ENCODE measurements at places on chromosomes 16 and 17.

DNA sequence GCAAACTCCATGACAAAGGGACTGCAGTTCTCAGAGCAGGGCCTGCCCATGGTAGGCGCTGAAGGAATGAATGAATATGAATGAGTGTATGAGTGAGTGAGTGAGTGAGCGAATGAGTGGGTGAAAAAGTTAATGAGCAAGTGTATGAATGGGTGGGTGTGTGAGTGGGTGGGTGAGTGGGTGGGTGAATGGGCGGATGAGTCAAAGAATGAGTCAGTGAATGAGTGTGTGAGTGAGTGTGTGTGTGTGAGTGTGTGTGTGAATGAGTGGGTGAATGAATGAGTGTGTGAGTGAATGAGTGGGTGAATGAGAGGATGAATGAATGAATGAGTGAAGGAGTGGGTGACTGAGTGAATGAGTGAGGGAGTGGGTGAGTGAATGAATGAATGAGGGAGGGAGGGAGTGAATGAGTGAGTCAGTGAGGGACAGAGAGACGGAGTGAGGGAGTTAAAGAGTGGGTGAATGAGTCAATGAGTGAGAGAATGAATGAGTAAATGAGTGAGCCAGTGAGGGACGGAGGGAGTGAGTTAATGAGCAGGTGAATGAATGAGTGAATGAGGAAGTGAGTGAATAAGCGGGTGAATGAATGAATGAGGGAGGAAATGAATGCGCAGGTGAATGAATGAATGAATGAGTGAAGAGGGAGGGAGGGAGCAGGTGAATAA, 11.1 kb upstream of the CHMP6 start:
- DNase-seq, result no peak

- DNase-seq, result no peak
These were observed 485 bp upstream of the GDPD3 start for GRCh38 chr16:30113711-30114333.

GRCh38 chr17:36597866-36598777, 3.3 kb upstream of the MRM1 start:
- DNase-seq, result no peak

GRCh38 chr16:62445909-62446308, 409.7 kb upstream of the CDH8 start:
- no peak for DNase-seq

DNA sequence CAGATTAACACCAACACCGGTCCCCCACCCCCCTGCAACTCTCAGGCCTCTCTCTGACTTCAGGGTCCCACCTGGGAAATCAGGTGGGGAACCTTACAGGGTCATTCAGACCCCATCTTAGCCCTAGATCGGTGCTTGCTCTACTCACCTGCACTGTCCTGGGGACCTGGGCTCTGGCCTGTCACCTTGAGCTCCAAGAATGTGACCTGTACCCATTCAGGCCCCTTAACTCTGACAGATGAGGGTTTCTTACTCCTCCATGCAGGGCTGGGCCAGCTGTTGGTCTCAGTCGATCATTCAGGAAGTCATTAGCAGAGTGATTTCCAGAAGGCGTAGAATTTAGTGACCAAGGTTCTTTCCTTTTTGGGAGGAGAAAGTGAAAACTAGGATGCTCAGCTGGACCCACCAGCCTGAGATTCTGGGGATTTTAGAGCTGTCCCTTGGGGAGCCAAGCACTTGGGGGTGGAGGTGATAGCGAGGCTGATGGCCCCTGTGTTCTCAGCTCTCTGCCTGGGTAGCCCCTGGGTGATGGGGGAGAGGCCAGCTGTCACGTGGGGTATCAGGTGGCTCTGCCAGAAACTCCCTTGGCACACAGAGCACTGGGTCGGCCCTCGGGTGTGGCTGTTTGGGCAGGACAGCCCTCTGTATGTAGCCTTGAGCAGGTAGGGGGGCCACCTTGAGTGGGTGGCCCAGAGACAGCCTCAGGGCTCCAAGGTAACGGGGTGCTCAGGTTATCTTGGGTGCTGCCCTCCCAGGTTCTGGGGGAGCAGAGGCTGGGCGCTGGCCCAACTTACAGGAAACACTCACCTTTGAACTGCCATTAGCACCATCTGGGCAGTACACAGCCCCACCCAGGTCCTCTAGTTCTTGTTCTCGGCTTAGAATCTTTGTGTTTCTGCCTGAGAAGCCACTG, 724 bp downstream of the MVP start:
- no peak for DNase-seq

DNA sequence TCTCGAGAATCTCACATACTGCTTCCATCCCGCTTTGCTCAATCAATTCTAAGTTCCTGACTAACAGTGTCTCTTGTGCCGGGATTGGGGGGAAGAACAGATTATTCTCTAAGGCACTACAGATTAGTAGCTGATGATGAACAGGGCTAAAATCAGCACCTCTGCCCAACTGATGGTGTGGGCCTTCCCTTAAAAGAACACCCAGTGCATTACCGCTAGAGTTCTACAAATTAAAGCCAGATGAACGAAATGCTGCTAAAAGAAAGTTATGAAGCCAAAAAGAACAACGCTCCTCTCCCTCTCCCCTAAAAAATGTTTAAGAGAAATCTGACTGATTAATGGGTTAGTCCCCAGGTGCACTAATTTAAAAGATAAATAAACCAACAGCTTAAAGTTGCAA, 4.4 kb downstream of the CDC27 start:
- no peak for DNase-seq

DNA sequence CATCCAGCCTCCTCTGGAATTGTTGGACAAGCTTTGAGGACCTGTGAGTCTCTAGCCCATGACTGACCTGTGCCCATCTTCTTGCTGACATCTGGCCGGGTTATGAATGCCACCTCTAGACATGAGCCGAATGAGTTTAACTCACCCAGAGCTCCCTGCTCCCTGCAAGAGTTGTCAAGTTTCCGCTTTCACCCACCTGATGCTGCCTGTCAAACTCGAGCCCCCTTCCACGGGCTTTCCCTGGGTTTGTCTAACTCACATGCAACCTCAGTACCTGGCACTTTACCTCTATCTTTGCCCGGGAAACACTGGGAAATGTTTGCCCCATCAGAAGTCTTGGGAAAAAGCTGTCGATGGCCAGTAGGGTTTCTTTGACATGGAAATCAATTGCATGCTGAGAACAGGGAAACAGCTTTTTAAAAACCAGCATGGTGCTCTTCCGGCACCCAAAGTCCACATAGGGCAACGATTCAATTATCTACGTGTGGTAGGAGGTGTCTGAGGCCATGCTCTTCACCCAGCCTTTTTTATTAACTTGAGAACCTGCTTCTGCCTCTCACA, 33.8 kb upstream of the DNAH17 start:
- no peak for DNase-seq

- no peak for DNase-seq
These were observed 6.2 kb downstream of the SLC9A5 start for GRCh38 chr16:67254801-67255552.

DNA sequence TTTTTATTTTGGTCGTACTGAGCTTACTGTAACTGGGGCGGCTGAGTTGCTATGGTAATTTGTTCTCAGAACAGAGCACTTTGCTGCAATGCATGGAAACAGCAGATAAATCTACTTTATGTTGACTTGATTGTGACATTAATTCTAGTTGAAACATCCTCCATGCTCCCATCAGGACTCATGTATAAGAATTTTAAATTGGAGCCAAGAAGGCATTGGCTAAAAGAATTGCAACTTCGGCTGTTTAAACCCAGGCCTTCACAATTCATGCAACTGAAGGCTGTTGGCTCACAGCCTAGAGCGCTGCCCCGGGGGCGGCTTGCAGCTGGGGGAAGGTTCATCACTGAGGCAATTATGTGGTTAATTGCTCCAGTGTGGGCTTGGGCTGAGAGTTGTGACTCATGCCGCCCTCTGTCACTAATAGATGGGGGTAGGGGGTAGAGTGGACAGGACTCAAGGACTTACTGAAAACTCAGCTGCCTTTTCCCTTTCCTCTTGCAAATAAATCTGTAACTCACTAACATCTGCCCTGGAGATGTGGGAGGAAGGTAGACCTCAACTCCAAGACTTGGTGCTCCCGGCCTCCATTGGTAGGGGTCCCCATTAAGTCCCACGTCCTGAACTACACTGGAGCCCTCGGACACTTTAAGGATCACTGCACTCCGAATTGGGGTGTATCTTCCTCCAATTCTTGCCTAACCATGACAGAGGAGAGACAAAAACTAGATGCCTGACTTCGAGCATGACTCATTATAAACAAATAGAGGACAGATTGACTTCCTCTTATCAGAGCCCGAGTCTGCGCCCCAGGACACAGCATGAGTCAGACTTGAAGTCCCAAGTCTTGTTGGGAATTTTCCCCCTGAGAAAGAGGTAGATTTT, 37.5 kb downstream of the ERCC4 start:
- DNase-seq, result no peak

DNA sequence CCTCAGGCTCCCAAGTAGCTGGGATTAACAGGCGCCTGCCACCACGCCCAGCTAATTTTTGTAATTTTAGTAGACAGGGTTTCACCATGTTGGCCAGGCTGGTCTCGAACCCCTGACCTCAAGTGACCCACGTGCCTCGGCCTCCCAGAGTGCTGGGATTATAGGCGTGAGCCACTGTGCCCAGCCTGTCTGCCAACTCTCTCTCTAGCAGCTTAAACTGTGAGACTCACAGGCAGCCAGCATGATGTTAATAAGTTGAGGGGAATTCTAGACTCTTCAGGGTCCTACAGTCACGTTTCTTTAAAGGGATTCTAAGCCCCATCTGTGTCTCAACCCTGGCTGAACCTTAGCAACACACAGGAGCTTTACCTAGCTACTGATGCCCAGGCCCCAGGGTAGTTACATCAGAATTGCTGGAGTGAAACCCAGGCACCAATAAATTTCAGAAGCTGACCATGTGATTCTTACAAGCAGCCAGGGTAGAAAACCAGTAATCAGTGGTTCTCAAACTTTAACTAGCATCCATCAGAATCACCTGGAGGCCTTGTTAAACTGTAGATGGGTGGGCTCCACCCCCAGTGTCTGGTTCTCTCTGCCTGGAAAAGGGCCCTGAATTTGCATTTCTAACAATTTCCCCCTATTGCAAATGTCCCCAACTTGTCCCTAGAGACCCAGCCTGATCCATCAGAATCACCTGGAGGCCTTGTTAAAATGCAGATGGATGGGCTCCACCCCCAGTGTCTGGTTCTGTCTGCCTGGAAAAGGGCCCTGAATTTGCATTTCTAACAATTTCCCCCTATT, 30.7 kb downstream of the GPRC5B start:
- no peak for DNase-seq

GRCh38 chr16:11130978-11131665, 124.9 kb downstream of the SOCS1 start:
- DNase-seq, result no peak

GRCh38 chr17:80101011-80101945, at the start of gene GAA:
Gene GAA (plus strand): TSS chr17:80101581. CDS start chr17:80104587, 3,006 bp downstream.
- no peak for DNase-seq

DNA sequence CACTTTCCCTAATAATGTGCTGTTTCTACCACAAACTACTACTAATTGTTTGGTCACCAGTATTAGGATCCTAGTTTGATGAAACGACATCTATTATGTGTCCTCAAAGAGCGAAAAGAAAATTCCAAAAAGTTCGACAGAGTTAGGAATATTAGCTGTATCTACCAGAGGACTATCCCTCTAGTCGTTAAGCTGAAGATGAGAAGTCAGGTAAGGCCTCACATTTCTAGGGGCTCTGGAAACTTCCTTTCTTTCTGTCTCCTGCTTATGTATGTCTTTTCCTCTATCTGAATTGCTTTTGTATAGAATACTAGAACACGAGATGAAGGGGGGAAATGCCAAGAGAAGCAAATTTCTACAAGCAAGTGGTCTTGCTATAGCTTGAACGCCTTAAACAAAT, 1.6 kb downstream of the GLG1 start:
- DNase-seq, result no peak

DNA sequence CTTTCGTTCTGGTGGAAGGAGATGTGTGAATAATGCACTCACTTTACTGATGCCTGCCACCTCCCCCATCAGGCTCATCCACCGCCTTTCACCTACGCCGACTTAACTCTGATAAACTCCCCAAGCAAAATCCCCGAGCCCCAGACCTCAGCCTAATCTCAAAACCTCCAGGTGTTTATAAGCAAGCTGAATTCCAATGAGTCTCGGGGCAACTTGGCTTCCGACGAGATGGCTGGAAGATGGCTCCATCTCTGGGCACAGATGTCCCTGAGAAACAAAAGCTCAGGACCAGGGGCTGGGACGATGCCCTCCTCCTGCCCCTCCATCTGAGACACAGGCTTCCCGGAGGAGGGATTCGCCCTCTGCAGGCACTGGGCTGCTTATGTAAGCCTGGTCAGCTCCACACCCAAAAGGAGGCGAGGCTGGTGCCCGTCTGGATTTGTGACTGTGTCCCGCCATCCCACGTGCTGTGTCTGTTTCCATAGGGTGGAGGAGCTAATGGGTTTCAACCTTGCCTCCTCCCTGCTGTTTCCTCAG, 386.4 kb upstream of the TNRC6C start:
- DNase-seq, result no peak

GRCh38 chr17:79840269-79840988, 1.2 kb upstream of the CBX4 start:
- no peak for DNase-seq

DNA sequence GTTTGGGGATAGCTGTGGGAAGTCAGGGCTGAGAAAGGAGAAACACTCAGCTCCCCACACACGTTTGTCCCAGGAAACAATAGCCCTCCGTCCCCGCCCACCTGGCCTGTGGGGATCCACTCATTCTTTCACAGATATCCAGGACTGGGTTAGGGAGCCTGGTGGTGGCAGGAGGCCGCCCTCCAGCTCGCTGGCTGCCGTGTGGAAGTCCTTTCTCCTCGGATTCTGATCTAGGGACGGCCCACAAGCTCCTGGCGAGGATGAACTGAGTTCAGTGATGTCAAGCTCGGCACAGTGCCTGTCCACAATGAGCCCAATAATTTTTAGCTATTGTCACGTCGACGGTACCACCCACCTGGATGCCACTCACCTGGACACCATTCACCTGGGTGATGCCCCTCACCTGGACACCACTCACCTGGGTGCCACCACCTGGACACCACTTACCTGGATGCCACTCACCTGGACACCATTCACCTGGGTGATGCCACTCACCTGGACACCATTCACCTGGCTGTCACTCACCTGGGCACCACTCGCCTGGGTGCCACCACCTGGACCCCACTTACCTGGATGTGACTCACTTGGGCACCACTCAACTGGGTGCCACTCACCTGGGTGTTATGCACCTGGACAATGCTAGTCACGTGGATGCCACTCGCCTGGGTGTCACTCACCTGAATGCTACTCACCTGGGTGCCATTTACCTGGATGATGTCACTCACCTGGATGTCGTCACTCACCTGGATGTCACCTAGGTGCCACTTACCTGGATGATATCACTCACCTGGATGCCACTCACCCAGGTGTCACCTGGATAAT, 172.5 kb upstream of the FOXF1 start:
- DNase-seq, result no peak

GRCh38 chr16:397736-398332, 835 bp downstream of the NME4 start:
- DNase-seq, result no peak
